ENCODE measurements at places on chromosomes 12 and 14.
A peak's percentile ranks its signal among the peaks of the same experiment; 100 is the strongest.

GRCh38 chr12:103272949-103273348 is 222.8 kb downstream of the C12orf42 start:
- DNase-seq = no peak

DNA sequence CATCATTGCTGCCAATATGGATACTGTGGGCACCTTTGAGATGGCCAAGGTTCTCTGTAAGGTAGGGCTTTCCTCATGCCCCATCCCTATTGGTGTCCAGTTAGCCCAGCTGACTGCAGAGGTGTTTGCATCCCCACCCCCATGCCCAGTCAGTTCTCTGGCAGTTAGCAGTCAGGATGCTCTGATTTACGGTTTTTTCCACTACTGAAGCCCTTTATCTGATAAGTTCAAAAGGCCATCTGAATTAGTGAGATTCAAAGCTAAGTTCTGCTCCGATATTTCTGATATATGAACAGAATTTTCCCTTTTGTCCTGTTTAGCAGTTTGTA is 773 bp downstream of the GMPR2 start:
- DNase-seq = no peak

DNA sequence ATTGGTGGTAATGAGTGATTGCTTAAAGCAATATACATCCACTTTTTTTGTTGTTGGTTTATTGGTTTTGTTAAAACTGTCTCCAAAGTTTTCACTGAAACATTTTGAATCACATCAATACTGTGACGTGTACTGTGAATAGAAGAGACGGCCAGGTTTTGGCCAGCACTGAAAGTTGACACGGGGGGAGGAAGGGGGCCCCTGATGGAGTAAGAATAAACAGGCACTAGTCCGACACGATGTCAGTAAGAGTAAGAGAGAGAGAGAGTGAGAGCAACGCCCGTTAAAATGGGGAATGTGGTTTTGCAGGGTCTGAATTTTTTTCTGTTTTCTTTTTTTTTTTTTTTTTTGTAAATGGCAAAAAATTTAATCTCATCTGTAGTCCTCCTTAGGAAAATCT is 14.7 kb downstream of the PEBP1 start:
- DNase-seq = no peak

DNA sequence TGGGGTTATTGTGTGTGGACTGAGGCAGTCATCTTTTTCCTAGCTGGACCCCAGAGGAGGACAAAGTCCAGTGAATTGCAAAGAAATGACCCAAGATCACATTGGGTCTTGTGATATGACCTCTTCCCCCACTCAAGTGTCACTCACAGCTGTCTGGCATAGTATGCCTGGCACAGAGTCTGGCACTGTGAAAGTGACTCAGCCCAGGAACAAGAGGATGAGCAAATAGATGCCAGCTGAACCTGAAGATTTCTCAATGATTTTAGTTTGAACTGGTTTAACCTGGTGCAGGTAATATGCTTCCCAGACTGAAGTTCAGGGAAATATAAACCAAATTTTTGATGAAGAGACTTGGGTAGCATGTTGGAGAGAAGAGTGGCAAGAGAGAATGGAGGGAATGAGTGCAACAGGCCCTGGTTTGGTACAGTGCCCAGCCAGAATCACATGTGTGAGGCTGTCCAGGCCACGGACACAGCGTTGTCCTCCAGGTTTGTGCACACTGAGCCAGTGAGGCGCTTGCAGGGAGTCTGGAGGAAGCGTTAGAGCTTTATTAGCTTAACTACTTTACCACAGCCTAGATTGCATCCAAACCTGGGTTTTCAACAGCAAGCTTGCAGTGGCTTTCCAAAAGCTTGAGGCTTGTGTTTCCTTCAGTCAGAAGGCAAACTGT is 332.9 kb downstream of the NUAK1 start:
- no peak for DNase-seq

GRCh38 chr14:92965281-92965680 is 42.3 kb downstream of the CHGA start:
- no peak for DNase-seq

- no peak for DNase-seq
Observed at GRCh38 chr14:96930526-96930925, 133.3 kb downstream of the VRK1 start.

GRCh38 chr12:86931714-86932113 is 675.5 kb upstream of the MGAT4C start:
- DNase-seq = no peak

DNA sequence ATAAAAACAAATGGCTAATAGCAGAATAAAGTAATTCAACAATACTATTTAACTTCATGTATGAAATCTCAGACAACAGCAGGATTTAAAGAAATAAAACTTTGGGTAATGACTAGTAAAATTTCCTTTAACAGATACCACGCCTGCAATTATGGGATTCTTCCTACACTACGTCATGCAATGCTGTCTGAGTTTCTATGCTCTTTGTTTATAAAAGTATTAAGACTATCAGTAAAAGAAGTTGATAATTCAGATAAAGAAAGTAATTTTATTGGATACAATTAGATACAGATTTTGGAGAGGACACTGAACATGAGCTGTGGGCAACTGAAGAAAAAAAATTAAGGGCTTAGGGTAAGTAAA is 308.4 kb upstream of the LRFN5 start:
- no peak for DNase-seq

DNA sequence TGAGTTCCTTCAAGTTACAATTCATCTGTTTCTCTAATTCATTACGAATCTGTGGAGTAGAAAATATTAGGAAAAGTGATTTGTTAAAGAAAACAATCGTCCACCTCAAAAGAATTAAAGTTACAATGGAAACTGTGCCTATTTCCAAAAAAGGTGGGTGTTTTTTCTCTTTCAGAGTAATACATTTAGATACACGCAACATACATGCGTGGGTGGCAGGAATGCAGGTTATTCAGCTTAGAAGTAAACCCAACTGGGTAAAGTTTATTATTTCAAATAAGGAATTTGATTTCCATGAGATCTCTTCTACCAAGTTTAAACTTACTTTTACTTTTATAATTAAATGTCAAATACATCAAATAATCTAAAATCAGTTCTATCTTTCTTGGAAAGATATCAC is 52.2 kb downstream of the SSH1 start:
- no peak for DNase-seq

DNA sequence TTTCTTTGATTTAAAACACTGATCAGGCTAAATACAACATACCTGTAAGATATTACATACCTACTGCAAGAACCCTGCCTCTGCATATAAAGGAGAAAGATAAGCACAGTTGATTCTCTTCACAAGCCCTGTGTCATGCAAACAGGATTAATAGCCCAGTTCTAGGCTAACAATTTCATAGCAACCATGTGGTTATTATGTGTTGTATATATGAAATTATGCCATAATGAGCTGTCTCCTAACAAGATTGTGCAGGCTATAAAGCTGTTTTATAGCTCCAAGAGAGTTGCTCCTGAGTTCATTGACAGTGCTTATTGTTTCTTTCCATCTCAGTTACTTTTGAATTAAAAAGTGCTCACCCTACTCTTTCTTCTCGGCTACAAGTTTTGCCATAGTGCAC is 609.3 kb downstream of the DIO2 start:
- no peak for DNase-seq

DNA sequence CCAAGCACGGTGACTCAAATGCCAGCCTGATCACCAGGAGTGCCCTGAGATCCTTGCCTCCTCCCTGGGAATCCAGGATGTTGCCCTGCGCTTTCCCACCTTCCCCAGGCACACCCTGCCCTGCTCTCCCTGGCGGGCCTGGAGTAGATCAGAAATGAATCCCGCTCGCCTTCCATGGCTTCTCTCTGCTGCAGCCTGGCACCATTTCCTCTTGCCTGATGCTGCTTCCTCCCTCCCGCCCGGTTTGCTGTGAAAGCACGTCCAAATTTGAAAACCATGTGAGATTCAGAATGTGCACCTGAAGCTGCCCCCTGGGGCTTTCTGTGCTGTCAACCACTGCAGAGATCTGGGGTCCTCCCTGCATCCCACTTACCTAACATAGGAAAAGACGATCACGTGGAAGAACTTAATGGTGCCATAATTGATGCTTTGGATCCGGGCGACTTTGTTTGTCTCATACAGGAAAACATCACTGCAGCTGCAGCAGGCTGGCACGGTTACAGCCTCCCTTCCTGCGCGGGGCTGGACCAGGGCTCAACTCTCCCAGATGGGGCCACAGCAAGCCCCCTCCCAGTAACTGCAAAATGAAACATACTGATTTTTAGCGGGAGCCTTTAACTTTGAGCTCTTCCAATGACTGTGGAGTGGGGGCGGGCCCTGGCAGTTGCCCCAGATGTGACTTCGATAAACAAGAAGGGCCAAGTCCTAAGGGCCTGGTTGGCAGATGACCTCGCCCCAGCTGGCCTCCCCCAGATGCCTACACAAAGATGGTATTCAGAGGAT is 24.9 kb upstream of the C12orf76 start:
- DNase-seq = peak; percentile 15

DNA sequence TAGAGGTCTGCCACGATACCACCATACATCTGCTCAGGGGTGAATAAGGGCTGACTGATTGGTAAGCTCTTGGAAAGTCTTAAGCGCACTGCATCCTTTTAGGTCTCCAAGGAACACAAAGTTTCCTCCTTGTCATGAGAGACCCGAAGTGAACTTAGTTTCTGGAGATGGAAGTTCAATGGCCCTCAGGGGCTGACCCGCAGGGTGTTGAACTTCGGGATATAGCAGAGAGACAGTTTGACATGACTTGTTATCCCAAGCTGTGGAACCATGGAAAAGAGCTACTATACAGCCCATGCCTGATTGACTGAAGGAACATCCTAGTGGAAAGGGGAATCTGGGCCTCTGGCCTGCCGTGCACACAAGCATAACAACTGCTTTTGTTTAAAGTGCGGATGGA is 26.9 kb upstream of the CPNE8 start:
- no peak for DNase-seq

GRCh38 chr12:1915082-1915968 is 3.1 kb downstream of the CACNA2D4 start:
- DNase-seq = peak; percentile 7

- no peak for DNase-seq
Observed at GRCh38 chr12:93812626-93813025, 135.5 kb downstream of the CRADD start.

GRCh38 chr12:91877456-91878235 is 268.0 kb downstream of the BTG1 start:
- peak; percentile 21 for DNase-seq

GRCh38 chr12:126355346-126355745 is 1290.1 kb downstream of the AACS start:
- no peak for DNase-seq

DNA sequence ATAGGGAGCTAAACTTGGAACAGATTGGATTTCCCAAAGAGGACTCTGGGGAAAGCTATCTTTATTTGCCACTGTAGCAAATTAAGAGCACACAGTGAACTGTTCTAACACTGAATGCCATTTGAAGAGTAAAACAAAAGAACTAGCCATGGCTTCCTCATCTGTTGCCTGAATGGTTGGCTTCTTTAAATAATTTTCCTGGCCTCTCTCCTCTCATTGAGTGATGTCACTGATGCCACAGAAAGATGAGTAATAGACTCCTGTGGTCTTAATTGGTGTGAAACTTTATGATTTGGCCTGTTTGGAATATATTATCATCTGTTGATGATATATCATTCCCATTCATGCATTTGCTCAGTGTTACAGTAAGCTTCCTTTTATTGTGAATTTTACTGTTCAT is 42.5 kb downstream of the WDR20 start:
- no peak for DNase-seq

DNA sequence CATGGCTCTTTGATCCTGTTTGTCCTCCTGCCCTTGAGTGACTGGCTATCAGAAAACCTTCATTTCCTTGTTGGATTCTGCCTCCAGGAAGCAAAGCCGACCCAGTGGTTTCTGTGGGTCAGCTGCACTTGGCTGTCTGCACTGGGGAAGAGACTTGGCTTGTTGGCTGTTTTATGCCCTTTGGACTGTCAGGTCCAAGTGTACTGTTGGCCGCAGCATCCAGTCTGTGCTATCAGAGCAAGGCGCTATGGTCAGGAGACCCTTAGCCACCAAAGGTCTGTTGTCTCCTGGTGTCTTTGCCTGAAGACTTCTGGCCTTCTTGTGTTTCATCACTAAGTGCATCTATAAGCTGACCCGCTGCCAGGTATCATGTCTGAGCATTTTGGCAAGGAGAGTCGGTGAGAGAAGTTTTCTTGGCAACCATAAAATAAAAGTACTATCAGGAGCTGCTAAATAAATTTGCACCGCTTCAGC is 177.4 kb upstream of the HIF1A start:
- no peak for DNase-seq

- DNase-seq = no peak
Observed at GRCh38 chr12:79643821-79644220, 46.9 kb downstream of the PAWR start.

DNA sequence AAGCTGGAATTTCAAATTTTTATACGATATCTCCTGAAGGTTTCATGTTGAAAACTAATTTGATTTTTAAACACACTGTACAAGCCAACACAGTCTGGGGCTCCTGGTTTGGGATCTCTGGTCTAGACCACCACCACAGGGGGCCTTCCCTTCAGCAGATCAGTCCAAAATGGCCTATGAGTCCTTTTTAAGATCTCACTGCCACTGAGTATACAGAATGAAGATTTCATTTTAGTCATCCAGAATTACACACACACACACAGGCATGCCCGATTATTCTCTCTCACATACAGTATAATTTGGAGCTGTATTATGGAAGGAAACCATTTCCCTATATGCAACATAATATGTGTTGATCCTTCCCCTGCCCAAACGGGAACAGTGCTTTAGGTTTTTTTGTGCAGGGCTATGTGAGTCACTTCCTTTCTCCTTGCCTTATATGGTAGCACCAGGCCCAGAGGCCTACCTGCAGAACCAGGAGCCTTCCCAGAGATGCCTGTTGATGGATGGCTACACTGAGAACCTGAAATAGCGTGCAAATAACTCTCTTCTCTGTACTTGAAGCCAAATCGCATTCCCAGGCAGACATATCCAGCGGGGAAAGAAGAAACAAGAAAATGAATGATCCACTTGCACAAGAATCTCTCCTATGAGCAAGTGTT is 28.1 kb upstream of the WNK1 start:
- no peak for DNase-seq

DNA sequence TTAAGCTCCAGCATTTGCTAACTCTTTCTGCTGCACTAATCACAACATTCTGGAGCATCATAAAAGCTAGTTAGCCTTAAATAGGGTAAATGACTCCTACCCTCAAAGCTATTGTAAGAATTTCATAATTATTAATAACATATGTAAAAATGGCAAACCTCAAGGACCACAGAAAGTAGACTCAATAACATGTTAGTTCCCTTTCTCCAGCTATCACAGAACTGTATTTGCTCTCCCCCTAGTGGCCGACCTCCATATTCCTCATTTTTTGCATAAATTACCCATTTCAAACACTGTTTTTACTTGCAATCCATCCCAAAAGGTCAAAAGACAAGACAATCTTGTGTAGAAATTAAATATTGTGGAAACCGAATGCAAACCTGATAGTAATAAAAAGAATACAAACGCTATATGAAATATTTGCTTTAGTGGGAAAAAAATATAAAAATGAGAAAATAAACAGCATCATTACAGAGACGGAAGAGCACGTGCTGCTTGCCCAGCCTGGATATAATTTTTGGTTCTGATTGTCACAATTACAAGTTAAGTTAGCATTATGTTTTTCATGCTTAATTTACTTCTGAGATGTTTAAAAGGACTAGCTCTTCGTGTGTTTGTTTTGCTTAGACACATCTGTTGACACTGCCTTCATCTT is 97.9 kb downstream of the RERGL start:
- DNase-seq = no peak

GRCh38 chr14:67665868-67666267 is 8.6 kb downstream of the VTI1B start:
- DNase-seq = no peak
